ENCODE measurements at places on chromosomes 5 and 9.

- DNase-seq: no peak
These were observed 6.6 kb downstream of the PCBD2 start for GRCh38 chr5:134911285-134912206.

DNA sequence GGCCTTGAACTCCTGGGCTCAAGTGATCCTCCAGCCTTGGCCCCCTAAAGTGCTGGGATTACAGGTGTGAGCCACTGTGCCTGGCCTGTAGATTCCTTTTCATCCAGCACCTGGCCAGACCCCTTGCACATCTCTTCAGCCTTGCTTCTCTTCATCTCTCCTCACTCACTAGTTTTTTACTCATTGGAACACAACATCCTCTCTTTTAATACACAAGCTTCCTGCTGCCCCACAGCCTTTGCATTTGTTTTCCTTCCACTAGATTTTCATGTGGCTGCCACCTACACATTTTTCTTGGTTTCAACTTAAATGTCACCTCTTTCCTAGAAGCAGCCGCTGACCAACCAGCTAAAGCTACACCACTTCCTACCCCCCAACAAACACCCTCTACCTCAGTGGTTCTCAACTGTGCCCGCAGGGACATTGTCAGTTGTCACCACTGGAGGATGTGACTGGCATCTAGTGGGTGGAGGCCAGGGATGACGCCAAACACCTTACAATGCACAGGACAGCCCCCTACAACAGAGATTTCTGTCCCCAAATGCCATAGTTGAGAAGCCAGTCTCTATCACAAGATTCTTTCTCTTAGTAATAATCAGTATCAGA, 33.7 kb downstream of the HAVCR1 start:
- peak; percentile 60 for DNase-seq

DNA sequence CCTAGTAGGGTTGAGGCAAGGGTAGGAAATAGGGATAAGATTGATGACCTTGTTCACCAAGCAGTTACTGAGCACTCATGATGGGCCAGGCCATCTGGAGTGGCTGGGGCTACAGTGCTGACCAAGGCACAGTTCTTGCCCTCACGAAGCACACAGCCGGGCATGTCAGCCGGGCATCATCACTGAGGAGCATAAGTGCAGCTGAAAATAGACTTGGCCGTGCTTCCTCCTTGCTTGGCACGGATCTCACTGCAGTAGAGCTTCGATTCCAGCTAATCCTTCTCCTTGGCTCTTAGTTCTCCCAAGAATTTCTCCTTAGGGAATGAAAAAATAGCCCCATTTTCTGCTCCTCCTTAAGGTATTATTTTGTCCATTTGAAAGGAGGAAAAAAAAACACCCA, 116.6 kb downstream of the NMUR2 start:
- no peak for DNase-seq

DNA sequence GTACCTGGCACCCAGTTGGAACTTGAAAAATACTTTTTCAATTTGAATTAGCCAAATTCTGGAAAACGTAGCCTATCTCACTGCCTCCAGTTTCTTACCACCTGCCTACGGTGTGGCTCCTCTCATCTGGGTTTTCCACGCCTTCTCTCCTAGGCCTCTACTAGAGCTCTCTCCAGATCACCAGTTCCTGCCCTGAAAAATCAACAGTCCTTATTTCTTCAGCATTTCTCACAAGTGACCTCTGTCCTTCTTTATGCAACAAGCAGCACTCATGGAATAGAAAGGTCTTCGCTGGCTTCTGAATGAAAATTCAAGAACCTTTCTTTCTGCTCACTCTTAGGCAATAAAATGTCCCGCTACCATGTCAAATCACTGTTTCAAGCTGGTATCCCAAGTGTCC, 64.8 kb downstream of the PIP5K1B start:
- DNase-seq: no peak

All from T-cell (primary cell).